T-helper 2 cell (primary cell): ENCODE measurements at places on chromosomes 13 and 19.
A peak's percentile ranks its signal among the peaks of the same experiment; 100 is the strongest.

DNA sequence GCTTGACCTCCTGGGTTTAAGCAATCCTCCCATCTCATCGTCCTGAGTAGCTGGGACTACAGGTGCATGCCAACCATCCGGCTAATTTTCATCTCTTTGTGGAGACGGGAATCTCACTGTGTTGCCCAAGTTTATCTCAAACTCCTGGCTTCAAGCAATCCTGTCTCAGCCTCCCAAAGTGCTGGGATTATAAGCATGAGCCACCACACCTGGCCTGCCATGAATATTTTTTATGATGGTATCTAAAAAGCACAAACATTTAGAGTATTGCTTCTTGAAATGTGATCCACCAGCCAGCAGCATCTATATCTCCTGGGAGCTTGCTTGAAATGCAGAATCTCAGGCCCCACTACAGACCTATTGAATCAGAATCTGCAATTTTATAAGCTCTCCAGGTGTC lies 111.2 kb upstream of the CLDN10 start:
- no peak for DNase-seq

DNA sequence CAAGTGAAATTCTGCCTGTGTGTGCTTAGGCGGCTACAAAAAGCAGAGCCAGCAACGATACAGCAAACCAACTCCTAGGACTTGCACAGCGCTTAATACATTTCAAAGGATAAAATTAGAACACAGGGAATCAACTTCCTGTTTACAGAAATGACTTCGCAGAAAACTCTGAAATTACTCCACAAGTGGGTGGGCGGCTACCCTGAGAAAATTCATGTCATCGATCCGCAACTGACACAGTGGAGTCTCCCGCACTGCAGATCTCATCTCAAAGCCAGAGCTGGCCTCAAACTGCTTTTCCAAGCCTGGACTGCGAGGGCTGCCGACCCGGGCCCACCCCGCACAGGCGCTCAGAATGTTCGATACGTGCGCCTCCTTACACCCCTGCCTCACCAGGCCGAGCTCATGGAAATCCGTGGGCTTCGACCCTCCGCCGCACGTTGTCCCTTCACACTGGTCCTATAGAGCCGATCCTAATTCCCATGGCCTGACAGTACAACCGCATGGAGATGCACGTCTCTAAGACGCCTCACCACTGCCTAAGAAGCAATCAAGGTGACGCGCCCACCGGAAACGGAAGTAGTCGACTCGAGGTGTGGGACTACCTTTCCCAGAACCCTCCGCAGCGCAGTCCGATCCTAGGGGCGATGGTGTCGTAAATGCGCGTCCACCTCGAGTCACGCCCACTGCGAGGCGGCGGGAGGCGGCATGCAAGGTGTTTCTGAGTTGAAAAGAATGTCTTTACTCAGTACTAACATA lies at the start of gene ZNF229:
Gene ZNF229 (minus strand): TSS at position 557 of the 759 bp plus-strand sequence. CDS start 5,625 bp downstream, outside the sequence.
- peak; percentile 22 for DNase-seq

- DNase-seq, result no peak
Measured at GRCh38 chr13:37039896-37040295, 19.6 kb downstream of the SUPT20H start.

DNA sequence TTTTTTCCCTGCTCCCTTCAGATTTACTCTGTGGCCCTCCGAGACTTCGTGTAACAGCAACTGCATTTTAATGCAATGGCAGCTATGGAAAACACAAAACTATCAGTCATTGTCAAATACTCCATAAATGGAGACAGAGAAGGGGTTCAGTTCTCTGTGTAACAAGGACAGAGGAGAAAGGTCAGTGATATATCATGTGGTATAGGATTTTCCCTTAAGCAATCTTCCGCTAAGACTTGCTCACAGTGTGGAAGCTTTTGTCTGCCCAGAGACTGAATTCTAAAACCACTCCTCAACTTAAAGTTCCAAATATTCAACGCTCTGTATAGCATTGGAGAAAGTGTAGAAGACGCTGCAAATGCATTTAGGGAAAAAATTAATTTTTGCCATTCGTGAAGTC lies 111.3 kb upstream of the EDNRB start:
- DNase-seq, result no peak

GRCh38 chr19:10431943-10432735 lies 11.8 kb downstream of the PDE4A start:
- DNase-seq, result peak; percentile 55

DNA sequence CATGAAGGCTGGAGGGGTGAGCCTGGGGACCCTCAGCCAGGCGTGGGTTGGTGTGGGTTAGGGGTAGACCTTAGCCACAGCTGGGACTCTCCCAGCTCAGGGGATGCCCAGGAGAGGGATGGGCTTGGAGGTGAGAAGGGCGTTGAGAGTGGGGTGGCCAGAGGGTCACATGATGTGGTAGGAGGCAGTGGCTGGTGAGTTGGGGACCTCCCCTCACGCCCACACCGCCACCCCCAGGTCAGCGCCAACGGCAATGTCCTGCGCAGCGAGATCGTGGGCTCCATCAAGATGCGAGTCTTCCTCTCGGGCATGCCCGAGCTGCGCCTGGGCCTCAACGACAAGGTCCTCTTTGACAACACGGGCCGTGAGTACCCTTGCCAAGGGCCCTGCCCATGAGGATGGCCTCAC lies 28.5 kb downstream of the AP1M1 start:
- no peak for DNase-seq

DNA sequence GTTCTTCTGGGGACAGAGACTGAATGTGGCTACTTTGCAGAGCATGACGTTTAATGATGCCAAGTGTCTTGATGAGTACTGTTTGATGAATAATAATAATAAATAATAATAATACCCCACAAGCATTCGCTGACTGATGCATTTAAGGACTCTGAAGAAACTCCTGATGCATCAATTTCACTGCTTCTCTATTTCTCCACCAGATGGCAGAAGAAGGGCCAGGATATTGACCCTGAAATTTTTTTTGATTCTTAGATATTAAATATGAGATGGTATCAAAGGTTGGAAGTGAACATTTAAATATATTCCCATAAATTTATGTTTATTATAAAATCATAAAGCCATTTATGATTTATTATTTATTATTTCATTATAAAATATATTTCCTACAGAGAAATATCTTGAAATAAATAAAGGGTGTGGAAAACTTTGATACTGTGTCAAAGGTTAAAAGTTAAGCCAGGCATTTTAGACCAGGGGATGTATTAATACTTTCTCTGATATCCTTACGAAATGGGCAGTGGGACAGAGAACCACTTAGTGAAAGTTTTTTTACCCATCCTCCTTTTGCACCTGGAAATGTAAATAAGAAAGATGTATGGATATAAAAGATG lies 170.9 kb downstream of the LACC1 start:
- DNase-seq, result no peak

DNA sequence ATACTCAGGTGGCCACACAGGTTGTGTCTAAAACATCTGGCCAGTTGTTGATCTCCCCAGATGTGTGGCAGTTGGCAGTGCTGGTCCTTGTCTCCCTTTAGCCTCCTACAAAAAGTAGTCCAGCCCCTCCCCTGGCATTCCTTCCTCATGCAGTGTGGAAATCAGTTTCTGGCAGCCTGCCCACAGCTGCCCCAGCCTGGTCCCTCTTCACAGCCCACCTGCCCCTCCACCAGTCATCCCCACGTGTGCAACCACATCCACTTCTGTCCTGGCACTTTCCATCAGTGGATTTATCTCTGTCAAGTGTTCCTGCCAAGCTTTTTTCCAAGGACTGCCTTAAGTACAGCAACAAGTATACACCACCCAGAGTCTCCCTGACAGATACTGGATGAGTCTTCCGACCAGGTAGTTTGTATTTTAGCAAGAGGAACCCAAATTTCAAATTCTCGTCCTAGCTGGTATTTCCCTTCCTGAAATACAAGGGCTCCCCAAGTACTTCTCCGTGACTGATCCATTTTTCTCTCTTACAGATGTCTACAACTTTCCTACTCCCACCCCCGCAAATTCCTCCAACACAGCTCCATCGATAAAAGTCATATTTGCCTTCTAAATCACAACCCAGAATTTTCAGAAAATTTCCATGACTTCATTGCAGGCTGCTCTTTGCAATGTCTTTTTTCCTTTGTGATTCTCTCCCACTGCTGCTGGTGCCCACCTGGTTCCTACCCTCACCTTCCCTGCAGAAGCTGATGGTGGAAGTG lies 313.5 kb downstream of the FOXO1 start:
- no peak for DNase-seq

DNA sequence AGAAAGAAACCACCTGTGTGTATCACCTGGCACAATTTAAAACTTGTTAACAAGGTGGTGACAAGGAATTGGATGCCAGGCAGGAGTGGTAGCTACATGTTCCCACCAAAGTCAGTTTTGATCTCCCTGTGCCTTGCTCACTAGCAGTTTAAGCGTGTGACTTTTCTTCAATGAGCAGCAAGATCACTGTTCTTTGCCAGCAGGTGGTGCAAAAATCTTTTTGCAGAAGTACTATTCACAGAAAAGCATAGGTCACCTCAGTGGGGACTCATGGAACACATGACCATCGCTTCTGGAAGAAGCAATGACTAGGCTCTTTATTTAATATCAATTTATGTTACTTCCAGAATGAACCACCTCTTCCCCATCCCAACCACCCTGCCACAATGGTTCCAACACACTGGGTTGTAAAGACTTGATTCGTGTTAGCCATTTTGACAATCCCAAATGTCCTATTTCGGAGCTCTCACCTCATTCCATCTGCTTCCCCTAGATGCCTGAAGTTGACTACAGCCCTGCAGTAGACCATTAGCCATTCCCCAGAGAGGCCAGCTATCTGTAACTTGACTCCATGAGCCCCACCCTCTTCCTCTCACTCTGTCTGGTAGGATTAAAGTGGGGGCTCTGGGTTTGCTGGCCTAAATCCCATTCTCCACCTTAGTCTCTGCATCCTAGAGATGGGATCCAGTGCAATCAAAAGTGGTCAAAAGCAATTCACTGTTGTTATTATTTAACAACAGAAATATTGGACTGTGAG lies 59.1 kb upstream of the TNFRSF19 start:
- peak; percentile 25 for DNase-seq

DNA sequence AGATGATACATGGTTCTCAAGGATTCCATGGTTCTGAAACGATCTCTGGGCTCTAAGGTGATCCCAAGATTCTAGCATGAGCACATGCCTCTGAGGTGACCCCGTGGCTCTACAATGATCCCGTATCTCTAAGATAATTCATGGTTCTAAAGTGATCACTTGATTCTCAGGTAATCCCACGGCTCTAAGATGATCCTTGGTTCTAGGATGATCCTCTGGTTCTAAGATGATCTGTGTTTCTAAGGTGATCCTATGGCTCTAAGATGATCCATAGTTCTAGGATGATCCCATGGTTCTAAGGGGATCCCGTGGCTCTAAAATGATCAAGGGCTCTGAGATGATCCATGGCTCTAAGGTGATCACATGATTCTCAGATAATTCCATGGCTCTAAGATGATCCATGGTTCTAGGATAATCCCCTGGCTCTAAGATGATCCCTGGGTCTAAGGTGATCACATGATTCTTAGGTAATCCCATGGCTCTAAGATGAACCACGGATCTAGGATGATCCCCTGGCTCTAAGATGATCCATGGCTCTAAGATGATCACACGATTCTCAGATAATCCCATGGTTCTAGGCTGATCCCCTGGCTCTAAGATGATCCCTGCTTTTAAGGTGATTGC lies 21.3 kb downstream of the NUMBL start:
- DNase-seq, result no peak

DNA sequence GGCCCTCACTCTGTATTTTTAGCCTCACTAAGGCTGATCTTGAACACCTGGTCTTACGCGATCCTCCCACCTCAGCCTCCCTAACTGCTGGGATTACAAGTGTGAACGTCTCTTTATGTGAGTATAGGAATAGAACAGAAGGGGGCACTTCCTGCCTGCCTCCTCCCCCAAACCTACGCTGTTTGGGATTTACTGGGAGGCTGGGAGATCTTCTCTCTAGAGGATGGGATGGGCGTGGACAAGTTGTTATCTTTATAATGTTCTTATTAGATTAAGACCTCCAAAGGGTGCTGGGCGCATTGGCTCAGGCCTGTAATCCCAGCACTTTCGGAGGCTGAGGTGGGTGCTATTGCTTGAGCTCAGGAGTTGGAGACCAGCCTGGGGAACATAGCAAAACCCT lies 2.9 kb upstream of the CSNK1G2 start:
- DNase-seq, result no peak

DNA sequence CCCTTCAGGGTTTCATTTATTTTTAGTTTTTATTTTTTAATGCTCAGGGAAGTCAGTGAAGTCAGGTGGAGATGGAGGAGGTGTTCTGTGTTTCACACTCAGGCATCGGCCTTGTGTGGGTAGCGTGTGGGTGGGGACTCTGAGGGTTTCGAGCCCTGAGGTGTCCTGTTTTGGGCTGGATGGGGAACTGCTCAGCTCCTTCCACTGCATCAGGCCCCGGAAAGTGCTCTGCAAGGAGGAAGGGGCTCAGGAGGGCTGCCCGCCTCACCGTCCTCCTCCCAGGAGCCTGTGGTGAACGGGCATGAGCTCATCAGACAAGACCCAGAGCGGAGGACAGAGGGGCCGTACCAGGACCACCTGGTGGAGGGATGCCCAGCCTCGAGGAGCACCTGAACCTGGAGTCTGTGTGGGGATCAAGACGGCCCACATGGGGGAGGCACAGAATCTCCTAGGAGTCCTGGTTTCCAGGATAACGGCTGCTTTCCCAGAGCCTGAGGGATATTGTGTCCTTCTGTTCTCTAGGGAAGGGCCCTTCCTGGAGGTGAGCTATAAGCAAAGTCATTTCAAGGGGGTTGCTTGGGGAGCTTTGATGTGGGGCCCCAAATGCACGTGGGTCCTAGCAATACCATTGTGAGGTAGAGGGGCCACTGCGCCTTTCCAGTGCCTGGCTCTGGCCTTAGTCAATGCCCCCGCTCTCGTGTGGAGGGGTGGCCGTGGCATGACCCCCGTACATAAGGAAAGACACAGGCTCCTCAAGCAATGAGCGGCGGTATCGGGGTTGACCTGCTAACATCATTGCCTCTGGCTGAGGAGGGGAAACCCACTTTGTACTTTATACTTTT lies 13.5 kb upstream of the GAS6 start:
- DNase-seq, result no peak

DNA sequence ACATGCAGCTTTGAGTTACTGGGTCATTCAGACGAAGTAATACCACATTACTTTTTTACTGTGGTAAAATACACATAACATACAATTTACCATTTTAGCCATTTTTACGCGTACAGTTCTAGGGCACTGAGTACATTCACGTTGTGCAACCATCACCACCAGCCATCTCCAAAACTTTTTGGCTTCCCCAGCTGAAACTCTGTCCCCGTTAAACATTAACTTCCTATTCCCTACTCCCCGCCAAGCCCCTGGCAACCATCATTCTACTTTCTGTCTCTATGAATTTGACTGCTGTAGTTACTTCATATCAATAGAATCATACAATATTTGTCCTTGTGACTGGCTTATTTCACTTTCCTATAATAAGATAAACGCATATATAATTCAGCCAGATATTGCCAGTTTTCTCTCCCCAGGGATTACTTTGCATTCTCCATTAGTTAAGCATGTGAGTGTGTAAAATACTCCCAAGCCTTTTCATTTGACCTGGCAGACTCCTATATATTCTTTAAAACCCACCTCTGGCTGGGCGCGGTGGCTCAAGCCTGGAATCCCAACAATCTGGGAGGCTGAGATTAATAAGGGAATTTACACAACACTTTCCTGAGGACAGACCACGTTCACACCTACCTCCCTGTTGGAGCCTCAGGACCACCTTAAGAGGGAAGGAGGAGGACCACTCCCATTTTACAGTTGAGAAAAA lies 10.0 kb upstream of the CYP4F22 start:
- DNase-seq, result no peak
